ENCODE measurements at places on chromosomes 13 and 19.

DNA sequence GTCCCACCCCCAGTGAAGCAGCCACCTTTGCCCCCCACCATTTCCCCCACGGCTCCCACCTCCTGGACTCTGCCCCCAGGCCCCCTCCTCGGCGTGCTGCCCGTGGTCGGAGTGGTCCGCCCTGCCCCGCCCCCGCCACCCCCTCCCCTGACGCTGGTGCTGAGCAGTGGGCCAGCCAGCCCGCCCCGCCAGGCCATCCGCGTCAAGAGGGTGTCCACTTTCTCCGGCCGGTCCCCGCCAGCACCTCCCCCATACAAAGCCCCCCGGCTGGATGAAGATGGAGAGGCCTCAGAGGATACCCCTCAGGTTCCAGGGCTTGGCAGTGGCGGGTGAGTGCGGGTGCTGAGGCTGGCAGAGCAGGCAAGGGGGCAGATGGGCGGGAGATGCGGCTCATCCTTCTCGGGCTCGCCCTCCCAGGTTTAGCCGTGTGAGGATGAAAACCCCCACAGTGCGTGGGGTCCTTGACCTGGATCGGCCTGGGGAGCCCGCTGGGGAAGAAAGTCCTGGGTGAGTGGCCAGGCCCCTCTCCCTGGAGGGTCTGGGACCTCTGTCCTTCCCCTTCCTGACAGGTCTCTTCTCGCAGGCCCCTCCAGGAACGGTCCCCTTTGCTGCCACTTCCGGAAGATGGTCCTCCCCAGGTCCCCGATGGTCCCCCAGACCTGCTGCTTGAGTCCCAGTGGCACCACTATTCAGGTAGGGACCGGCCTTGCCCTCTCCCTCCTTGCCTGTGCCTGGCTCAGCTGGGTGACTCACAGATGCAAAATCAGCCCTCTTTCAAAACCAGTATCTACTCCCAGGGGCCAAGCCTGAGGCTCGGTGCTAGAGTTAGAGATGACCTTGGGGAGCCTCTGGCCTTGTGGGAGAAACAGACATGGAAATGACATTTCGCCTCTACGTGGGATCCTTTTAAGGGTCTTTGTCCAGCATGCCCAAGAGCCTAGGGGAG lies 8.8 kb downstream of the IGFLR1 start:
- no peak for DNase-seq

DNA sequence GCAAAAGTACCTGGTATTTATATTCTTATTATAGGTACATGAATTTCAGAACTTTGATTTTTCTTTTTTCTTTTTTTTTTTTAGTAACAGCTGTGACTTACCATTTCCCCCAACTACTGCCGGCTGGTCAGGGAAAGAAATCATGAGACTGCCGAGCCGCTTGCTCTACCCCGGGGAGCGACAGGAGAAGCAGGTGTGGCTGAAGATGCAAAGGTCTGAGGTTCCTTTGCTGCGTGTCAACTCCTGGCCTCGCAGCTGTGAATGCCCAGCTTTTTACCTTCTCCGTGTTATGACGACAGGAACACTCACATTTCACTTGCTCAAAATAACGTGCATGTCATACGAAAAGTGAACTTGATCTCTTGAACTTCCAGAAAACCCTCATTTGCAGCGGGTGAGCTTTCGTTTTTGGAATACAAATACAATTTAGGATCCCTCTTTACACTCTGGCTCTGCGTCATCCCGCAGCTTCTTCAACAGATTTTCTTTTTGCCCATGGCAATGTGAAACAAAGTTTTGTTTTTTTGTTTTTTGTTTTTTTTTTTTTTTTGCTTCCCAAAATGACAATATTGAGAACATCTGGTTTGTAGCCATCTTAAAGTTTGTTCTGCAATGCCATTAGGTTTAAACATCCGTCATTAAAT lies 117.9 kb downstream of the EFNB2 start:
- no peak for DNase-seq

GRCh38 chr13:50187352-50188029 lies 172.2 kb downstream of the KCNRG start:
- DNase-seq, result no peak

DNA sequence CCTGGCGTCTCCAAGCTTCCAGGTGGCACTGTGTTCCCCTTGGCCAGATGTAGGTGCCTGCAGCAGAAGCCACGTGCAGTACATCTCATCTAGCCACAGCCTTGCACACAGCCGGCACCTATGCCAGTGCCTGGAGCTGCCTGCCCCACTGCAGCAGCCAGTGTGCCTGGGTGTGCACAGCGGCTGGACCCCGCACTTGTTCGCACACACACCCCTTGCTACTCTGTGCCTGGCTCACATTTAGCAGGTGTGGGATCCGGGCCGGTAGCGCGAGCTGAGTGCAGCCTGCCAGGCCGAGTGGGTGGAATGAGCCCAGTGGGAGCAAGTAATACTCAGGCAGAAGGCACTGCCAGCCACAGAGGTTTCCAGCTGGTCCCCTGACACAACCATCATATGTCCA lies 26.9 kb upstream of the RBM26 start:
- DNase-seq, result no peak

DNA sequence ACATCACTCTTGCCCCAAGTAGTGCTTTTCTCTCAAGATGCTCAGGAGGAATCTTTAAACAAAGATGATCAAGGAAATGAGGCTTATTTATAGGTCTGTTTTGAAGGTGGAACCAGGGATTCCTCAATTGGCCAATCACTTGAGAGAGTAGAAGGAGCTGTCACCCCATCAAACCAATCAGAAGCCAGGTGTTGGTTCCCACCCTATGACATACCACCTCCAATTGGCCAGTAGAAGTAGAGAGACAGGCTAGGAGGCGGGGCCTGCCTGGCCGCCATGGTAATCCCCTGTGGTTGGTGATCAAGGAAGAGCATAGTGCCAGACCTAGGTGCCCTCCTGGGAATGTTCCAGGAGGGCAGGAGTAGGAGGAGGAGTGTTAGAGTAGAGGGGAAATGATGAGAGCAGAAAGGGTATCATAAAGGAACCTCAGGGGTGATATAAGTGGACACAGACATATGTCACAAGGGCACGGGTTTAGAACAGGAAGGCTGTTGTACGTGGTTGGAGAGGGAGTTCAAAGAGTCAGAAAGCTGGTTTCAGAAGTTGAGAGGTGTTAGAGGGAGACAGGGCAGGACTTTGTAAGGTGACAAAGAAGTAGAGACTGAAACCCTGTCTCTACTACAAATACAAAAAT lies 10.5 kb downstream of the PMIS2 start:
- no peak for DNase-seq

DNA sequence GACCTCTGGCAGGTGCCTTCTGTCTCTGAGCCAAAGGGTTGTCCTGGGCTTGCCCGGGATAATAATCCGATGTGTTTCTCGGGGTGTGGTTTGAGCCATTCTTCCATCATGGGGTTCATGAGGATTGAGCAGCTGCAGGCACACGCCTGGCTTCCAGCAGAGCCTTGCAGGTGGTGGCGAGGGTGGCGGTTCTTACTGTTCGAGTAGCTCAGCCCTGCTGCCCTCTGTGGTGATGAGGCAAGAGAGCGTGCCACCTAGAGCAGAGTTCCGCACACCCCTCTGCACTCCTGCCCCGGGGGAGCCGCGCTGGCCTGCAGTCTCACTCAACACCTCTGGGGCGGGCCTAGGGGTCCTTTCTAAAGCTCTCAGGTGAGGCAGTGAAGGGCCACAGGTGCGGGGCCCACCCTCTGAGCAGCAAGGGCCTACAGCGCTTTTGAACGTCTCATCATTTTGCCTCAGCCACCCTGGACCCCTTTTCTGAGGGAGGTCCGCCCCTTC lies 3.8 kb downstream of the SCN1B start:
- DNase-seq, result no peak

- no peak for DNase-seq
These were observed 1.2 kb downstream of the S1PR4 start for GRCh38 chr19:3179739-3180293.

DNA sequence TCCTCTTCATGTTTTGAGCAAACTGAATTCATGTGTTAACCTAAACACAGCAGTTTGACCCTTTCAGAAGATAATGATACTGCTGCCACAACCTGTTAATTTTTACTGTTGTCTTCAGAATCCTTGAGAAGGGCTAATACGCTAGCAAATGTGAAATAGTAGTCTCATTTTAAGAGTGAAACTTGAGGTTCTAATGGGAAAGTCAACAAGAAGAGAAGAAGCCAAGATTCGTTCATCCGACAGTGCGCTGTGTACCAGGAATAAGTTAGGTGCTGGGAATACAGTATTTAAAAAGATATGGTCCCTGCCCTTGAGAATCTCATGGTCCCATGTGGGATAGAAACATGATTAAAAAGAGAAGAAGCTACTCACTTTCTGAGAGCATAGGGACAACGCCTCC lies 134.4 kb downstream of the KL start:
- DNase-seq, result no peak

DNA sequence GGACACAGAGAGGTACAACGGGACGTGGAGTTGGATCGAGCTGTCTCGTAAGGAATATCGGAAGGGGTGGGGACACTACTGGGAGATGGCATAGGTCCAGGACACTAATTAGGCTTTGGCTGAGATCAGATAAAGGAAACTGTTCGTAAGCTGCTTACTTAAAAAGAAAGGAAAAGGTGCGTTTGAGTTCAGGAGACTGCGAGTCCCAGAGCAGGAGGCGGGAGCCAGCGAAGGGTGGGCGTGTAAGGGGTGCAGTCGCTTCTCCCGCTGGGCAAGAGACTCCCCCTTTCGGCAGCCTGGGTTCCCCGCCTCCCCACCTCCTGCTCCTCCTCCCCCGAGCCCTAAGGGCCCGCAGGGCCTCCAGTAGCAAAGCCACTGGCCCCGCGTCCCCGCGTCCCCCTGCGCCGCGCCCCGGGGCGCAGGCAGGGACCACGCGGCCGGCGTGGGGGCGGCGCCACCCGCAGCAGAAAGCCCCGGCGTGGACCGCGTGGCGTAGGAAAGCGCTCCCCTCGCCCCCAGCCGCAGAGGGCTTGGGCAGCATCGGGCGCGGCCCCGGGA lies 547 bp downstream of the ABCC4 start:
- DNase-seq, result no peak

DNA sequence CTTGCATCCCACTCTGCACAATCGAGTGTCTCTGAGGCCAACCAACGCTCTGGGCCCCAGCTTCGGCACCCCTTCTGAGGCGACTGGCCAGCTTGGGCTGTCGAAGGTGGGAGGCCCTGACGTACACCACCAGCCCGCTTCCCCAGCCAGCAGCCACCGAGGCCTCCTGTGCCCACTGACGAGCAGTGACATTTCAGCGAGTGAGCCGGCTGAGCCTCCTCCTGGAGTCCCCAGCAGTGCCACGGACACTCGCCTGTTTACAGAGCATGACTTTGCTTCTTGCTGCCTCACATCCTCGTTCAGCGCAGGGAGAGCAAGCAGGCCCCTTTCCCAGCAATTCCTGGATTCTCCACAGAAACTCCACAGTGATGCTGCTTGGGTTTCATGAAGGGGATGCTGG lies 240.2 kb upstream of the MAB21L1 start:
- DNase-seq, result no peak

DNA sequence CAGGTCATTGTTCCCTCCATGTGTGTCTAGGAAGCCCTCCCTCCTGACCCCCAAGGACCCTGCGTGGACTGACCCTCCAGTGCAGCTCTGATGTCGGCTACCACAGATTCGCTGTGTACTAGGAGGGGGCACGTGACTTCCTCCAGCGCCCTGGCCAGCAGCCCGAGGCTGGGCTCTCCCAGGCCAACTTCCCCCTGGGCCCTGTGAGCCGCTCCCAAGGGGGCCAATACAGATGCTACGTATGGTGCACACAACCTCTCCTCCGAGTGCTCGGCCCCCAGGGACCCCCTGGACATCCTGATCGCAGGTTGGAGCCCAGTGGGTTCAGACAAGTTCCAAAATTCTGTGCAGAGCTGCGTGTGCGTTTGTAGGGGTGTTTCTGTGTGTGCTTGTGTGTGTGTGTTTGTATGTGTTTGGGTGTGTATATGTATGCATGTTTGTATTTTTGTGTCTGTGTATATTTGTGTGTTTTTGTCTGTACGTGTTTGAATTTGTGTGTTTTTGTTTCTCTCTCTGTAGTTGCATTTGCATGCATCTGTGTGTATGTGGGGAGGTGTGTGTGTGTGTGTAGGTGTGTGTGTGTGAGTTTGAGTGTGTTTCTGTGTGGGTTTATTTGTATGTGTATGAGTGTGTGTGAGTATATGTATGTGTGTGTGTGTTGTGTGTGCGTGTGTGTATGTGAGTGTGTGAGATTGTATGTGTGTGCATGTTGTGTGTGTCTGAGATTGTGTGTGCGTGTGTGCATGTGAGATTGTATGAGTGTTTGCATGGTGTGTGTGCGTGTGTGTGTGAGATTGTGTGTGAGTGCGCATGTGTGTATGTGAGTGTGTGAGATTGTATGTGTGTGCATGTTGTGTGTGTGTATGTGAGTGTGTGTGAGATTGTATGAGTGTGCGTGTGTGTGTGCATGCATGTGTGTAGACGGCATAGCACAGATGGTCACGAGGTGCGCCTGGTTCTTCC lies 21.4 kb upstream of the LILRA2 start:
- no peak for DNase-seq

DNA sequence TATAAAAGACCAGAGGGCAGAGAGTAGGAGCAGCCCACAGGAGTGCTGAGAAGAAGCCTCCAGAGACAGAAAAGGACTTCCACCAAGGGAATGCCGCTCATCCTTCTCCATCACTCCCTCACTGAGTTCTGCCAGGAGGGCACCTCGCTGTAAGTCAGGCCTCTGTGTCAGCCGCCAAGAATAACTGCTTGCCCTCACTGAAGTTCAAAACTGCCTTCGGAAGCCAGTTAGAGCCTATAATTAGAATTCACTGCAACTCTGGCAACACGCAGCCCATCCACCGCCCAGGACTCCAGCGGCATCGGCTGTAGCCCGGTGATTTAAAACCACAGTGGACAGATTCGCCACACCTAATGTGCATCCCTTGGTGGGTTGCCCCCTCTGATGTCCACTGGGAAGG lies 281.8 kb upstream of the ZNF507 start:
- no peak for DNase-seq

- DNase-seq, result no peak
These were observed 479.2 kb upstream of the NBEA start for GRCh38 chr13:34462843-34463242.

DNA sequence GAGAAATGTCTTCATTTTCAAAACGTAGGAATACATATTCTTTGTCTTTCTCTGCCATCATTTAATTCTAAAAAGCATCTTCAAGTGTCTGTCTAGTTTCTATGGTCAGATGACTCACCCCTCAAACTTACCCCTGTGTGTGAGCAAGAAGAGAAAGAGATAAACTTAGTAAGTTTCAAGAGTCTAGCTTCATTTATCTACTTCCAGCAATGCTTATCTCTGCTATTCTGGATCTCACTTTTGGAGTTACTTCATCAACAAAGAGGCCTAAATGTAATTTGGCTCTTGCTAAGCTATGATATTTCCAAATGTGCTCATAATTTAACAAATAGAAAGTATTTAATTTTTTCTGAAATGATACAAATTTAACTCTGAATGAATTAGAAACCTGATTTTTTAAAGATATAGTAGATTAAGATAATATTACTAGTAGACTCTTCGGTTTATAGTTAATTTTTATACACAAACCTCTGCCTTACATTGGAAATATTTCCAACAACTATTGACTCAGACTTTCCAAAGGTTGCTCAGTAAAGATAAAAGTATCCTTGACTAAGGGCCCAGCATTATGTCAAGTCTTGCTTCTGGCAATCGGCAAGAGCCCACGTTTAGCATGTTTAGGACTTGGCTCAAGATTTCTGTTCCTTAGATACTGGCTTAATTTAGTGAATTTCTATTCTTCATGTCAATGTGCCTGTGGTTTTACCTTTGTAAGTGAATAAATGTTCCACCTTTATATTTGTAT lies 1511.0 kb upstream of the SLC10A2 start:
- DNase-seq, result no peak
